Activated T-helper 1 cell treated with Interleukin-2 at 50 U/mL for 16 hours (primary cell): ENCODE measurements at places on chromosomes 4 and X.

DNA sequence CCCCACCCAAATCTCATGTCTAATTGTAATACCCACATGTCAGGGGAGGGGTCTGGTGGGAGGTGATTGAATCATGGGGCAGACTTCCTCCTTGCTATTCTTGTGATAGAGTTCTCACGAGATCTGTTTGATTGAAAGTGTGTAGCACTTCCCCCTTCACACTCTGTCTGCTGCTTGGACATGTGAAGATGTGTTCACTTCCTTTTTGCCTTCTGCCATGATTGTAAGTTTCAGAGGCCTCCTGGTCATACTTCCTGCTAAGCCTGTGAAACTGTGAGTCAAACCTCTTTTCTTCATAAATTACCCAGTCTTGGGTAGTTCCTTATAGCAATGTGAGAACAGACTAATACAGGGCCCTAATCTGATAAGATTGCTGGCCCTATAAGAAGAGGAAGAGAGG is 1514.8 kb downstream of the RPA4 start:
- DNase-seq, result no peak

DNA sequence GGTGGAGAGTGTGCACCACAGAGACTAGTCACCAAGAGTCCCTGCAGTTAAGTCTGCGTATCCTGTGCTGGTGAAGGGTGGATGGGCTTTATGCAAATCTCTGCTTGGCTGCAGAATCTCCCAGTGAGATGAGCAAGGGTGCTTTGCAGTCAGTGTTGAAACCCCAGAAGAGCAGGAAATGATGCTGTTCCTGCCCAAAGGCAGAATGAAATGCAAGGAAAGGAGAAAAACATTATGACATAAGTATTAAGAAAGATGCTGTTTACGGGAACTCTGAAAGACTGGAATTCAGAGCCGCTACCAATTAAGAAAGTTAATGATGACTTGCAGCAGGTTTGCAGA is 25.4 kb upstream of the ACSL1 start:
- DNase-seq, result no peak

- no peak for DNase-seq
Measured at GRCh38 chr4:130359542-130359941, 1263.6 kb downstream of the C4orf33 start.

- no peak for DNase-seq
Measured at GRCh38 chr4:168499241-168499640, 2.4 kb downstream of the PALLD start.

- DNase-seq, result no peak
Measured at GRCh38 chr4:185343726-185344581, 51.8 kb downstream of the LRP2BP start.

- no peak for DNase-seq
Measured at GRCh38 chr4:60344908-60345307, 855.2 kb upstream of the ADGRL3 start.
